ENCODE measurements at places on chromosomes 2 and 18.

DNA sequence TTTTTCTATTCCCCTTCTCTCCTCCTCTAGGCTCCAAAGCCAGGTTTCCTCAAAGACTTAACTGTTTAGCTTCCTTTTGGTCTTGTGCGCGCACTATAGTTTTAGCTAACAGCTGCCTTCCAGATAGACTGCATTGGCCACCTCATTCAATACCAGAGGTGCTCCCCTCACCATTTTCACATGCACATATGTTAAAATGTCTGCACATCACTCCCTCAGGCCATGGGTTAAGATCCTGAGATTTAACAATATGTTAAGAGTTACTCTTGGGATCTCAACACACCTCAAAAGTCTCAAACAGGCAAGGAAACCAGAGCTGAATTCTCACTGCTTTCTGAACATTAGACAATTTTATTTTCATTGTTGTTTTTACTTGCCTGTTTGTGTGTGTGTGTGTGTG, 80.8 kb upstream of the MAP3K20 start:
- no peak for DNase-seq

DNA sequence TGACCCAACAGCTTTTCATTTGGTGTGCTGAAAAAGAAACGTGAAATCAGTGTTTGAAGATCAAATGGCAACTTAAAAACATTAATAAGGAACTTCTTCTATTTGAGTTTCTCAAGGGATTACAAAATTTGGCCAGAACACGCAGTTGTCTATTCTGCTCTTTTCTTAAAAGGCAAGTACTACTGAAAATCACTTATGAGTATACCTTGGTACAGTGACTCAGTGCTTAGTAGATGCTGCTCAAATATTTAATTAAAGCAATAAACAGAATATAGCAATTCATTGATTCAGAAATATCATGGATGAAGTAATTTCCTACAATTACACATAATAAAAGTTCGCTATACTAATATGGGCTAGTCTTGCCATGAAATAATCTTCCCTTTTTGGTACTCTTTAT, 38.2 kb upstream of the MCM6 start:
- DNase-seq, result no peak

DNA sequence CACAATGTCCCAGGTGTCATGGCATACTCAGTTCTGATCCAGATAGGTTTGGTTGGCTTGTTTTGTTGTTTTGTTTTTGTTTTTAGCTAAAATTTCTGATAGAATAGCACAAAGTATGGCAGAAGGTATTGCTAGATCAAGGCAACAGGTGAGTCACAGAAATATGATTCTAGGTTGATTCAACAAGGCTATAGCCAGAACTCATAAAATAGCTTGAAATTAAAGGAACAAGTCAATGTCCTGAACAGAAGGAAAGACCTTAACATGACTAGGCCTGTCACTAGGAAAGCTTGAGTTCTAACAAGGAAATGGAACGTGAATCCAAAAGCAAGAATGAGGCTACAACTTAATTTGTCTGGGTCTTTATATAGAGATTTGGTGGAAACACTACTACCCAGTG, 157.1 kb downstream of the GALNT3 start:
- no peak for DNase-seq

GRCh38 chr2:172993931-172994717, 81.5 kb upstream of the MAP3K20 start:
- peak; percentile 61 for DNase-seq

DNA sequence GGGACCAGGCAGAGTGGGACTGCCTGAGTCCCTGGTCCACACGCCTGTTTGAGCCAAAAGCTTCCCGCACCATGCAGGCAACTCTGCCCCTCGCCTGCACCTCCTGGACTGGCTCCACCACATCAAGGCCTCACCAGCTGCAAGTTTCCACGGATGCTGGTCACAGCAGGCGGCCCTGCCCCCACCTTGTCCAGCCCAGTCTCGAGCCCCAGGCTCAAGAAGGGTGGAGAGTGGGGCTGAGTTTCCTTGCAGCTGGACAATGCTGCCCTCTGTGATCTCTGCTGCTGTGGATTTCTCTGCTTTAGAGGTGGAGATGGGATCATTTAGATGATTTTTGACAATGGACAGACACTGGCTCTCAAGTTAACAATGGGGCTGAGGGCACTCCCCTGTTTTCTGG, 74.9 kb downstream of the MTCL1 start:
- no peak for DNase-seq

- DNase-seq, result peak; percentile 51
Measured at GRCh38 chr2:241443486-241444223, 64.7 kb downstream of the STK25 start.
